ENCODE measurements at places on chromosomes 16 and 17. TPM values are rescaled to one million over a fixed set of nuclear protein-coding genes. Genes with fewer than 3 reads are reported as not detected.

Gene ARL5C
- total RNA-seq = not detected

Gene DPEP3
- not detected for total RNA-seq

Gene TMC7
- 0.69 TPM for total RNA-seq

Gene PIK3R5
- total RNA-seq = not detected

Gene SLC22A31
- total RNA-seq = 8.6 TPM

Gene EXOC3L1
- not detected for total RNA-seq

Gene SNX20
- total RNA-seq = not detected

Gene MAPK7
- 33.9 TPM for total RNA-seq

Gene EPN3
- total RNA-seq = not detected

Gene ABCC6
- total RNA-seq = 0.59 TPM

Gene CMTM2
- total RNA-seq = not detected

Gene IGF2BP1
- total RNA-seq = 28.5 TPM

Gene SCARF1
- 0.59 TPM for total RNA-seq

Gene JPH3
- not detected for total RNA-seq

Gene MCRIP2
- 10.3 TPM for total RNA-seq

Gene TPSG1
- not detected for total RNA-seq

Gene KRT27
- total RNA-seq = not detected
